ENCODE measurements at places on chromosomes 6 and 20.

DNA sequence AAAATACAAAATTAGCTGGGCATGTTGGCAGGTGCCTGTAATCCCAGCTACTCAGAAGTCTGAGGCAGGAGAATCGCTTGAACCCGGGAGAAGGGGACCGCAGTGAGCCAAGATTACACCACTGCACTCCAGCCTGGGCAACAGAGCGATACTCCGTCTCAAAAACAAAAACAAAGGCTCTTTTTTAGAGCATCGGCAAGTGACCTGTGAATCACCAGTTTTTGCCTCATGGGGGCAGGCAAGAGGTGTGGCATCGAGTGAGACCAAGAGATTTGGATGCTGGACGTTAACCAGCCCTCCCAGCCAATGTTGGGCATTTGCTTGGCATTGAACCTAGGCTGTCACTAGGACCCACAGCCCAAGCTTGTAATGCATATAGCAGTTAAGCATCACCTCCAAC, 14.6 kb upstream of the CDK5RAP1 start:
- no peak for DNase-seq

GRCh38 chr20:37388831-37389230, 42.9 kb downstream of the SRC start:
- no peak for DNase-seq

- no peak for DNase-seq
These were observed 152.7 kb upstream of the ENPP5 start for GRCh38 chr6:46323312-46323965.

- no peak for DNase-seq
These were observed 1.2 kb upstream of the SPATS1 start for GRCh38 chr6:44341095-44341890.

GRCh38 chr20:50133041-50133440, 20.1 kb upstream of the UBE2V1 start:
- DNase-seq: no peak

Data from stimulated activated CD8-positive, alpha-beta memory T cell treated with anti-CD3 and anti-CD28 coated beads, Interleukin-7, amount 100 ng/mL, for 4 hours (primary cell).